Endodermal cell (in vitro differentiated cells): ENCODE measurements at places on chromosomes 2 and 18.

DNA sequence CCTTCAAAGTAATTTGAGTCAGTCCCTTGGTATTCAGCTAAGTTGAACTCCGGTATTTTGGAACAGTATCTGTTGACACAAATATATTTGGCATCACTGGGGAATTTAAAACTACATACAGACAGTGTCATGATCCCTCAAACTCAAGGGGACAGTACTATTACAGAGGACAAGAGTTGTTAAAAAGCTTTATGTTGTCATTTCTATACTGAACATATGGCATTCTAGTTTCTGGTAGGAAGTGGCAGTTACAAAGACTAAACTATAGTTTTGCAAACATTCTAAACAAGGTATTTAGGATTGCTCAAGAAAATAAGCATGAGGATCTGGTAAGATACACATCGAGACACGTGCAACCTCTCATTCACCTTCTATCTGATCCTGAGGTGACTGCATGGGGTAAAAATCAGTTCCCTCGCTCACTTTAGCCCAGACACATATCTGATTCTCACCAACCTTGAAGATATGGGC is 16.6 kb upstream of the CCNYL1 start:
- DNase-seq: no peak

DNA sequence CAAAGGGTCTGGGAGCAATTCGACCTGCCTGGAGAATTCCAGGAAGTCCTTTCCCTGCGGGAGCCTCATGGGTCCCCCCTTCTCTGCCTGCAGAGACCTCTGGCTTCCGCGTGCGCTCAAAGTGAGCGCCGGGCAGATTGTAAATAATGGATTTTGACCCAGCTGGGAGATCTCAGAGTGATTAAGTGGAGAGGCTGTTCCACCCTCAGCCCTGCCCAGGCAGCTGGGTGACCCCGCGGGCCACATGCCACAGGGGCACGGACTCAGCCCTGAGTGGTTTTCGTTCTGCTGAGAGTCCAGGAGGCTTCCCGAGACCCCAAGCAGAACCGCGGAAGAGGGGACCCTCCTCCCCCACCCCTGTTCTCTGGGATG is 1.2 kb downstream of the KCNG2 start:
- DNase-seq: peak; percentile 70

- no peak for DNase-seq
Observed at GRCh38 chr2:230268606-230269243, 43.2 kb downstream of the SP140 start.

DNA sequence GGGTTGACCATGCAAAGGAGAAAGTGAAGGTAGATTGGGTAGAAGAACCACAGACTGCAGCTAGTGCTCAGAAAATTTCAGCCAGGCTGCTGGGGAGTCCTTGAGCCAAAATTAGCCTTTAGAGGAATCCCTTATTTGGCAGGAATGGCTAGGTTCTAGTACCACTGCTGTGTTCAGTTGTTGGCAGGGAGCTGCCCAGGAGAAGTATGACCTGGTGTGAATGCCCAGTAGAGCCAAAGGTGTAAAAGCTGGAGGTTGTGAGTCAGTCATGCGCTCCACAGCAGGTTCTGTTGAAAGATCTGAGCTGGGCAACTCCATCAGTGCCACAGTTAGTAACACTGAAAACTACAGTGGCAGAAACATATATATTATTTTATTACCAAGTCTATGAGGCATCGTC is 36.4 kb upstream of the TBR1 start:
- no peak for DNase-seq
